G401 (cell line): ENCODE measurements at places on chromosomes 4 and X.

GRCh38 chrX:69556060-69557011, 52.2 kb downstream of the NALF2 start:
- no peak for DNase-seq

GRCh38 chr4:177283167-177283566, 26.5 kb upstream of the NEIL3 start:
- no peak for DNase-seq

DNA sequence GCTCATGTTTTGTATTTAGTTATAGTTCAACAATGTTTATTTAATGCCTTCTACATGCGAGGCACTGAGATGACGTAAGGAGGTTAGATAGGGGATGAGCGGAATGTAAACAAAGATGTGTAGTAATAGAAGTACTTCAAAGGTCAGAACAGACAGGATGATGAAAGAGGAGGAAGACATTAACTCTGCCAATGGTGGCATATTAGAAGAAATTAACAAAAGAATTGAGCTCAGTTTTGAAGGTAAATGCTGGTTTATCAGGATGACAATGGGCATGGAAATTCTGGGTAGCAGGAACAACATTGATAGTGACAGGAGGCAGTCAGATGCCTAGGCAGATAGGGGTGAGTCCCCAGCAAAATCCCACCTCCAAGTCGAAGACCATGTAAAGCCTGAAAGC, 62.3 kb upstream of the PGRMC2 start:
- DNase-seq: no peak

- no peak for DNase-seq
Observed at GRCh38 chr4:159856451-159856850, 753.6 kb downstream of the RAPGEF2 start.

GRCh38 chr4:136369073-136369472, 1163.2 kb downstream of the PCDH18 start:
- DNase-seq: no peak

DNA sequence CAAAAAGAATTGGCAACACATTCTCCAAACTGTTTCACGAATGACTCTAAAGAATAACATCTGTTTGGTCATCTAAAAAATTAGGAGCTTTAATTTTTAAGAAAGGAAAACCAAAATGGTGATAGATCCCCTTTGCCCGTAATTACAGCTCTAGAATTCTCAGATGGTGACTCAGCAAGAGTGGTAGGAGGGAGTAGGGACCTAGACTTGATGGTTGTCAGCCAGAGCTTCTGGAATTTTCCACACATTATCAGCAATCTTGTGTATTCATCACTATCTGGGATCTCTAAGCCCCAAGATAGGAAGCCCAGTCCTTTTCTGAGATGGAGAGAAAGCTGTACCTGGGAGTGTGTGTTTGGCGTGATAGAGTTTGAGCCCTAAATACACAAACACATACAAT, 103.9 kb upstream of the RAB40AL start:
- DNase-seq: no peak

DNA sequence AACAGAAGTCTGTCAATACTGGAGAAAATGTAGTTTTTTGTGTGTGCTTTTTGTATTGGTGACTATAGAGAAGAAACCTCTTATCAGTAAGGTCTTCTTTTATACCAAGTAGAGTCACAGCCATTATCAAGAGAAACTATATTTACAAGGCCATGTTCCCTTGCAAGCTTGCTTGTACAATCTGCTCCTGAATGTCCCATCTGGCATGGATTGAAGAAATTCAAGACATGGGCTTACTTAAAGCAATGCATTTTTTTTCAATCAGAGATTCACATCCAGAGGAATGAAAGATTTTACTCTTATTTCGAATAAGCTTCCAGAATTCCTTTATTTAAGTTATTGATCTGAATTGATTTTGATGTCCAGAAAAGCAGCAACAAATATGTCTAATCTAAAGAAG, 537.3 kb upstream of the RPS6KA3 start:
- peak; percentile 23 for DNase-seq

DNA sequence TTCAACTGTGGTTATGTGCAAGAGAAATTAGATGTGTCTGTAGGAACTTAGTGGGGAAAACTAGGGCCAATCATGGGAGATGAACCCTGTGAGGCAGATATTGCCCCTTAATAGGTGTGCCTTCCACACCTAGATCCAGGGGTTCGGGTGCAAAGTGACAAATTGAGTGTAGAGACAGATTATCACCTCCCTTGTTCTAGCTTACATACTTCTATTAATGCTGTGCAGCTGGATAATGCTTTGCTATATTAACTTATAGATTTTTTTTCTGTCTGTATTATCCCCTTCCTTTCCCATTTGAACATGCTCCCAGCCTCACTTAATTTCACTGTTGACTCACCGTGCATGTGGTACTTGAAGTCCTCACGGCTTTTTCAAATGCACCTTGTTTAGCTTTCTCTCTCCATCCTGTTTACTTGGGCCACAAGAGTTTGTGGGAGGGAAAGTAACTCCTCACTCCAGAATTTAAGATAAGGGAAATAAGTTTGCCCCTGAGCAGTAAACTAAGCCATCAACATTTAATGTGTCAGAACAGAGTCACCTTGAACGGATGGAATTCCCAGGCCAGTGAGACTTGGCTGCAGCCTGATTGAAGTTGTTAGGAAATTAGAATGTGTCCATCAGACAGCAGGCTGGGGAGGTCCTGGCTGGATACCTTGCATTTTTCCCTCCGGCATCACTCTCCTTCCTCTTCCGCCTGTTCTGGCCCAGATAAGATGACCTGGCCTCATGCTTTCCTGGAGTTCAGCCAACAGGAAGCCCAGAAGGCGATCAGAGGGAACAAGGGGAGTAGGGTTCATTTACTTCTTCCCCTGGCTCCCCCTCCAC, 478.4 kb downstream of the BCOR start:
- no peak for DNase-seq

GRCh38 chr4:2219233-2219760, 22.6 kb downstream of the HAUS3 start:
- peak; percentile 73 for DNase-seq

DNA sequence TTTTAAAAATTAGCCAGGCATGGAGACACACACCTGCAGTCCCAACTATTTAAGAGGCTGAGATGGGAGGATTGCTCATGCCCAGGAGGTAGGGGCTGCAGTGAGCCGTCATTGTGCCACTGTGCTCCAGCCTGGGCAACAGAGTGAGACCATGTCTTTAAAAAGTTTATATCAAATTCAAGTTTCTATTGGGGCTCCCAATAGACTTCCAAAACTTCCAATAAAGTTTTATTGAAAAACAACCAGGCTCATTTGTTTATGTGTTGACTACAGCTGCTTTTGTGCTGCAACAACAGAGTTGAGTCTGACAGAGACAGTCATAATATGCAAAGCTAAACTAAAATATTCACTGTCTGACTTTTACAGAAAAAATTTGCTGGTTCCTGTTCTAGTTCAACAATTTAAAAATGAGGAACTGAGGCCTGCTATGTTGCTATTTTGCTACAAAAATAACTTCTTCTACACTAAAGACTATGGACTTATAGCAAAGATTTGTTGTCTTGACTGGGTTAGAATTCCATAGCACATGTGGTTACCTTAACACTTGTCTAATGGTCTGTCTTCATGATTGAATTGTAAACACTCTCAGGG, 63.3 kb upstream of the RELL1 start:
- DNase-seq: no peak
